ENCODE measurements at places on chromosomes 5 and 9. TPM values are rescaled to one million over a fixed set of nuclear protein-coding genes. Genes with fewer than 3 reads are reported as not detected.

KCNMB1 gene
- total RNA-seq: not detected

PALM2AKAP2 gene
- 0.74 TPM for total RNA-seq

MRPL50 gene
- 14.4 TPM for total RNA-seq

SLC46A2 gene
- total RNA-seq: not detected

SPOCK1 gene
- 32.9 TPM for total RNA-seq

MRPL22 gene
- total RNA-seq: 48.9 TPM

CCDC183 gene
- 9.0 TPM for total RNA-seq

THG1L gene
- total RNA-seq: 12.4 TPM

SOX30 gene
- total RNA-seq: not detected

DNA sequence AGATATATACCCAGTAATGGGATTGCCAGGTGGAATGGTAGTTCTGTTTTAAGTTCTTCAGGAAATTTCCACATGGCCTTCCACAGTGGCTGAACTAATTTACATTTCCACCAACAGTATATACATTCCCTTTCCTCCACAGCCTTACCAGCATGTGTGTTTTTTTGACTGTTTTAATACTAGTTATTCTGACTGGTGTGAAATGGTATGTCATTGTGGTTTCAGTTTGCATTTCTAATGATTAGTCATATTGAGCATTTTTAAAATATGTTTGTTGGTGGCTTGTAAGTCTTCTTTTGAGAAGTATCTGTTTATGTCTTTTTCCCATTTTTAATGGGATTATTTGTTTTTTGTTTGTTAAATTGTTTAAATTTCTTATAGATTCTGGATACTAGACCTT lies 208.9 kb downstream of the CFAP90 start:
- DNase-seq: no peak

- DNase-seq: no peak
Observed at GRCh38 chr5:20276959-20277263, 288.9 kb upstream of the CDH18 start.

DNA sequence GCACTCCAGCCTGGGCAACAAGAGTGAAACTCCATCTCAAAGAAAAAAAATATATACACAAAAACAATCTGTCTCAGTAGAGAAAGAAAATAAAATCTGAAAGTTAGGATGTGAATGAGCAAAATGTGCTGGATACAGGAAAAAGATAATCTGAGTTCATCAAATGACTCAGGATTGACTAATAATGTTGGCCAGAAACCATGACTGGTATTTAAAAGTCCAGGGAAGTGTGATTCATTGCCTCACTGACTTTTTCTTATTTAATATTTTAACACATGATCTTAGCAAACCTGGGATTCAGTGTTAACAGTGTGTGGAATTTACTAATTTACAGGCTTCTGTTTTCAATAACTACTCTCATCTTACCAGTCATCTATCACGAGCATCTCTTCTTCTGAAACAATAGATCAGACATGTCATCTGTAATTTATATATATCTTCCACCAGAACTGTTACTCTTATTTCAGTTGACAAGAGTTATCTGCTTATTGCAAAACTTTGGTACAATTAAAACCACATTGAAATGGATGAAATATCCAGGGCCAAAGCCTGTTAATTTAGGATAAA lies 256.7 kb downstream of the CDH12 start:
- DNase-seq: no peak

- no peak for DNase-seq
Observed at GRCh38 chr9:127786773-127787104, 905 bp downstream of the CDK9 start.

DNA sequence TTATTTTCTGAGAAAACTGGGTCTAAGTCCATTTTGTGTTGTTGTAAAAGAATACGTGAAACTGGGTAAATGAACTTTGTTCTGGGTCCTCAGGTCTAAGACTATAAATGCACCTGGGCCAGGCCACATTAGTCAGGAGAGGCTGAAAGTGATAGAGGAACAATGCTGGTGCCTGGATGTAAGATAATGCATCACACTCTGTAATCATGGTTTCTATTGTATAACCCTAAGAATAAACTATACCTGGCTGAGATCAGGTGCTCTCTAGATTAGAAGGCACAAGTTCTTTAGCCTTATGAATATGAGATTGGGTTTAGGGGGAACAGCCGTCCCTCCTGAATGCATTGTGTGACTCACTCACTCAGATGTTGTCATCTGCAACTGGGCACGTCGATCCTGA lies 675.5 kb downstream of the HTR1A start:
- no peak for DNase-seq

DNA sequence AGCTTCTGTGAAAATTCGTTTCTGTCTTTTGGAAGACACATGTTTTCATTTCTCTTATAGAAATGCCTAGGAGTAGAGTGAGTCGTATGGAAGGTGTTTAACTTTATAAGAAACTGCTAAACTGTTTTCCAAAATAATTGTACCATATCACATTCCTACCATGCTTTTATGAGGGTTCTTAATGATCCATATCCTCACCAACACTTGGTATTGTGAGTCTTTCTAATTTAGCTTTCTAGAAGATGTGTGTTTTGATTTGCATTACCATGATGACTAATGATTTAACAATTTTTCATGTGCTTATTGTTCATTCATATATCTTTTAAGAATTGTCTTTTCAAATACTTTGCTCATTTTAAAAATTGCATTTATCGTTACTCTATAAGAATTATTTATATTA lies 223.6 kb downstream of the COMMD10 start:
- DNase-seq: no peak

- no peak for DNase-seq
Observed at GRCh38 chr5:121429761-121430160, 421.9 kb upstream of the FTMT start.

- no peak for DNase-seq
Observed at GRCh38 chr9:120919843-120920805, 6.5 kb downstream of the TRAF1 start.

- DNase-seq: no peak
Observed at GRCh38 chr5:92527311-92528078, 1053.5 kb downstream of the NR2F1-AS1 start.

DNA sequence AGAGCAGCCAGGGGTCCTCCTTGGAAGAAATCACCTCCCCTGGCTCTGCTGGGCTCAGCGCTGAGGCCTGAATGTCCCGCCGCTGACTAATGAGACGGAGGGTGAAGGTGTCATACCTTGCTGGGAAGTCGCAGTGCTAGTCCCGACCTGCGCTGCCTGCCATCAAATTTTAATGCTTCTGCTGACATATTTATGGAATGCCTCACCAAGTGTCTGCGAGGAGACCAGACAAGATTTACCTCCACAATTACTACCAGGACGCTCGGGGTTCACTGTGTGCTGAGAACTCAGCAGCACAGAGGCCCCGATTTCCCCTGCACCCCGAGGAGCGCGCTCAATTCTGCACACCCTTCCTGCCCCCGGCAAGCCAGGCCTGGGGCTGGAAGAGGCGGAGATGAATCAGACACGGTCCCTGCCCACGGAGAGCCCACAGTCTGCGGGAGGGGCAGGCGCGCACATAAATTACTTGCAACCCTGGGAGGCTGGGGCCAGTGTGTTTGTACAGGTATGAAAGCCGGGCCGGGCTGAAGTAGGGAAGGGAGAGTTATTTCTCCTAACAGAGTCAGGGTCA lies 175.2 kb downstream of the PAX5 start:
- no peak for DNase-seq

DNA sequence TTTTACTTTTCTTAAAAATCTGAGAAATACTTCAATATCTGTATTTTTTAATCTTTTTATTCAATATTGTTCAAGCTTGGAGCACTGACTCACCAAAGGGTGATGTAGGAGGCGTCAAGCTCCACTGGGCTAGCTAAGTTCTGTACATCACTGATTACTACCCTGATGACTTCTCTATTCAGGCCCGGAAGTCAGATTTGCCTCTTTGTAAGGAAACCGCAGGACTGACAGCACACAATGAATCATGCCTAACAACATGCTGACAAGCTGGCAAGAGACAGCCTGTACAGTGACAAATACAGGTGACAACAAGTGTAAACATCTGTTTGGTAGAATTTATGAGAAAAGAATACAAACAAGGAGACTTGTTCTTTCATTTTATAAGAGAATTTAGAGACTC lies 627.9 kb upstream of the RORB start:
- DNase-seq: no peak

- DNase-seq: no peak
Observed at GRCh38 chr5:126984632-126985031, 45.7 kb downstream of the MARCHF3 start.

GRCh38 chr9:127067603-127068220 lies 54.7 kb downstream of the ANGPTL2 start:
- no peak for DNase-seq

DNA sequence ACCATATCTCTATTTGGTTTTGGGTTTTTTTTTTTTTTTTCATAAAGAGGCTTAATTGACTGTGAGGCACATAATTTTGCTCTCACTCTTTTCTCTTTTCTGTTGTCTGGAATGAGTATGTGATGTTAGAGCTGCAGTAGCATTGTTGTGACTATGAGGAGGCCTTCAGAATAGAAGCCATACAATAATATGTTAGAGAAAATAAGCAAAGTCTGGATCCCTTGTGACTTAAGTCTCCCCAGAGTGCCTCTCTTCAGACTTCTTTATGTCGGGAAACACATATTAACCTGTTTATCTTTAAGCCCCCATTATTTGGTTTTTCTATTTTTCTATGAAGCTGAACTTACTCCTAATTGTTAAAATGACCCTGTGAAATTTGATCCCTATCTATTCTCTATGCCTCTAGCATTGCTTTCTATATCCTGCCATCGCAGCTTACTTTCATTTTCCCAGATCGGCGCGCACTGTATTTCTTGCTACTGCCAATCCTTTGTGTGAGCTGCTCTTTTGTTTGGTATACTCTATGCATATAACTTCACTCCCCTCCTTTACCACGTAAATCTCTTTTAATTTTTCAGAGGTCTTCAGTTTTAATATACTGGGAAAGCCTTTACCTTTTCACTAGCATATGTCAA lies 372.5 kb upstream of the KCNN2 start:
- no peak for DNase-seq

GRCh38 chr5:38827525-38827924 lies 18.3 kb upstream of the OSMR start:
- DNase-seq: no peak

GRCh38 chr5:93800988-93801811 lies 59.8 kb upstream of the POU5F2 start:
- DNase-seq: no peak

GRCh38 chr5:160061770-160062169 lies 52.8 kb downstream of the TTC1 start:
- no peak for DNase-seq
